Panc1 (cell line): ENCODE measurements at places on chromosomes 4 and X. TPM values are rescaled to one million over a fixed set of nuclear protein-coding genes. Genes with fewer than 3 reads are reported as not detected.
A peak's percentile ranks its signal among the peaks of the same experiment; 100 is the strongest.

DNA sequence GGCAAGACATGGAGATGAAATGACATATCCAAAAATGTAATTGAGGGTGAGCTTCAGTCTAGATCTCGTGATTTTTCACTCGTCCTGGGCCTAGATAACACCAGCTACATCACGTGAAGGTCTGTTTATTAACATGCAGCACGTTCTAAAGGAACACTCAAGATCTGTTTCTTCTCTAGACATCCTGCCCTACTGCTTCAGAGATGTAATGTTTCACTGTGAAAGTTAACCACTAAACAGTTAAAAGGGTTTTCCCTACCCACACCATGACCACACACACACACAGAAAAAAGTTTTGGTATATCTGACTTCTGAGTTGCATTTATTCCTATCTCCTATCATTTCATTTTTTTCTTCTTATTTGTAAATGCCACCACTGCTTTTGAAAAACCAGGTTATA, 52.3 kb upstream of the SMIM31 start:
- no peaks in the 10 kb centered on the region for H3K4me1 ChIP-seq
- no peak for DNase-seq
- H3K27ac ChIP-seq = no peak overlapping the region
- H3K36me3 ChIP-seq = no peaks in the 10 kb centered on the region

- H3K27me3 ChIP-seq = no peaks in the 10 kb centered on the region
- no peaks in the 10 kb centered on the region for H3K36me3 ChIP-seq
- no peak for DNase-seq
- H3K4me3 ChIP-seq = no peak within 1 kb of the TSS
- H3K27ac ChIP-seq = no peak within 1 kb of the TSS
- no peaks in the 10 kb centered on the region for H3K4me1 ChIP-seq
Measured at GRCh38 chr4:77605210-77605902, at the start of gene CXCL13. CXCL13 (plus strand) TSS chr4:77605820; CDS start chr4:77605866, 46 bp downstream.

Gene NR3C2
- total RNA-seq = 0.26 TPM

GRCh38 chr4:145216535-145216934, 36.1 kb upstream of the OTUD4 start:
- no peak overlapping the region for H3K27ac ChIP-seq
- no peaks in the 10 kb centered on the region for H3K4me1 ChIP-seq
- no peaks in the 10 kb centered on the region for H3K27me3 ChIP-seq
- H3K36me3 ChIP-seq = no peaks in the 10 kb centered on the region
- peak; percentile 15 for DNase-seq
- H3K4me3 ChIP-seq = no peak overlapping the region

DNA sequence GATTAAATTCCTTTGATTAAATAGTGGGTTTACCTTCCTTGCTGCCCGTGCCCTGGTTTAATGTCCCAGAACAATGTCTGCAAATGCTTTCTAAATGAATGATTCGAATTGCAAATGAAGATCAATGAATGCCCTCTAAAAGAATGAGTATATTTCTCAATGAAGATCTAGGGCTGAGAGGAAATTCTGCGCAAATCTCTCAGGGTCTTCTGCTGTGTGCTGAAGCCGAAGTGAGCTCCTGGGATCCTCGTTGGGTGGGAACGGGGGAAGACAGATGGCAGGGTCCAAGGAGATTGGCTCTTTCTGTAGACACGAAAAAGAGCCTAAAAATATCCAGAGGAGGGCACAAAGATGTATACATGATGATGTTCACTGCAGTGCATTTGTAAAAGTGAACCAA, 224.8 kb downstream of the STIM2 start:
- no peak overlapping the region for H3K27ac ChIP-seq
- H3K27me3 ChIP-seq = peaks cover 7% of the 10 kb centered on the region
- DNase-seq = no peak
- no peaks in the 10 kb centered on the region for H3K4me1 ChIP-seq
- no peak overlapping the region for H3K4me3 ChIP-seq

GRCh38 chrX:40104630-40104984, 6.8 kb upstream of the BCOR start:
- no peaks in the 10 kb centered on the region for H3K27me3 ChIP-seq
- H3K4me1 ChIP-seq = peaks cover 23% of the 10 kb centered on the region
- peak overlapping the region; percentile 43 for H3K4me3 ChIP-seq
- no peaks in the 10 kb centered on the region for H3K36me3 ChIP-seq
- DNase-seq = no peak
- peak overlapping the region; percentile 61 for H3K27ac ChIP-seq

- peak overlapping the region; percentile 15; the same call in 1 of the 2 replicates for H3K4me3 ChIP-seq
- H3K27ac ChIP-seq = peak overlapping the region; percentile 73
- peaks cover 4% of the 10 kb centered on the region for H3K4me1 ChIP-seq
- peak; percentile 43 for DNase-seq
- no peaks in the 10 kb centered on the region for H3K36me3 ChIP-seq
Measured at GRCh38 chr4:38318737-38319455, 345.1 kb upstream of the KLF3 start.

Gene NRK
- 0.03 TPM for total RNA-seq

GRCh38 chr4:174460684-174461083, 61.6 kb downstream of the HPGD start:
- H3K4me3 ChIP-seq = no peak overlapping the region
- no peaks in the 10 kb centered on the region for H3K27me3 ChIP-seq
- H3K4me1 ChIP-seq = no peaks in the 10 kb centered on the region
- H3K36me3 ChIP-seq = no peaks in the 10 kb centered on the region

Gene CETN2
- 63.3 TPM for total RNA-seq

DNA sequence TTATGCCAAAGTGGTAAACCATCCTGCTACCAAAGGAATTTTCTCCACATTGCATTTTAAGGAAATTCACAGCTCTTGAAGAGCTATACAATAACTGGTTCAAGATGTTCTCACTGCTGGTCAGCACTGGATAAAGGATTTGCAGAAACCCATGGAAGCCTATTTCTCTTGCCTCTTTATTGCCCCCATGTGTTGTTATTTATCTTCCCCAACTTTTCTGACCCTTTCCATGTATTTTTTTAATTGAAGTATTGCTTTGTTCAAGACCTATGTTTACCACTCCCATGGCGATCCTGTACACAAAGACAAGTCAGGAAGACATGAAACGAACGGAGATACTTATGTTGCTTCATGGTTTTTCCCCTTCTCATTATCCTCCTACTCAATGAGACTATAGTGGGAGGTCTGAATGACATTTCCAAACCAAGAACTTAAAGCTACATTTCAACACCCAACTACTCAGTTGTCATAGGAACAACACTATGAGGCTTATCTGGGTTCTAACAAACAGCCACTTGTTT, 566.4 kb upstream of the DIPK2B start:
- H3K27me3 ChIP-seq = no peaks in the 10 kb centered on the region
- H3K27ac ChIP-seq = peak overlapping the region; percentile 74
- peak overlapping the region; percentile 54 for H3K4me3 ChIP-seq
- no peak for DNase-seq
- peaks cover 30% of the 10 kb centered on the region for H3K4me1 ChIP-seq

DNA sequence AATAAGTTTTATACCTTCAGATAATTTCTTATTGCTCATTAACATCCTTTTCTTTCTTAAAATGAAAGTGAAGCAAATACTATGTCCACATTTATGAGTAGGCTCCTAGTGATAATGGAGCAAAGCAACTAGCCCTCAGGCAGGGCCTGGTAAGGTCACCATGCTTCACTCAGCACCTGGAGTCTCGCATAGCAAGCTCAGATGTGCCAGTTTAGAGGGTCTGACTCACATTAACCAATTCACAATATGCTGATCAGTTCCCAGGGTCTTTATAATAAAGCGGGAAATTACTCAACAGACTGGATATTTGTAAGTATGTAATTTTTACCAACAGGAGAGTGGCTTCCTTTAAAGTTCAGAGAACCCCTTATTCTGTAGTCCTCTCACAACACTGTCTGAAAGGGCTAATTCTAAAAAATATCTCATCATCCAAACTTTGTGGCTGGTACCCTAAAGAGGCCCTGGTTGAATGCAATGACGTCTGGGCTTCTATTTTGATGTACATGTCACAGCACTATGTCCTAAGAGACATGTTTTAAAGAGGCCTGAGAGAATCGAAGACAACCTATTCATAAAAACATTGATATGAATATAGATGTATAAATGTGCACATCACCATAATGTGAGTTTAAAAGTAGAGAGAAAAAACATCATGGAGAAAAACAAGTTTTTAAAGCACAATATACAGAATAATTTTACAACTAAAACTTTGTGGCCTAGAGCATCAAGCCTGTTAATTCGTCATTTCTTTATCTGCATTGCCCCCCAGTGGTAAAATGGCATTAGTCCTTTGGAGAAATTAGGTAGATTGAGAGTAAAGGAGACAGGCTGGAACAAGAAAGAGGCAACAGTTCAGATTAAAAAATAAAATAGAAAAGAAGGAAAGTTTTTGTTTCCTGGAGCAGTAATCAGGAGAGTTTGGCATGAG, 44.3 kb downstream of the IL21 start:
- no peak overlapping the region for H3K27ac ChIP-seq
- no peaks in the 10 kb centered on the region for H3K27me3 ChIP-seq
- no peaks in the 10 kb centered on the region for H3K36me3 ChIP-seq
- no peaks in the 10 kb centered on the region for H3K4me1 ChIP-seq

Gene GC
- total RNA-seq = 0.31 TPM

GRCh38 chrX:127128282-127128681, 308.8 kb downstream of the PRR32 start:
- no peak overlapping the region for H3K4me3 ChIP-seq
- H3K27me3 ChIP-seq = no peaks in the 10 kb centered on the region
- no peak for DNase-seq
- H3K36me3 ChIP-seq = no peaks in the 10 kb centered on the region

DNA sequence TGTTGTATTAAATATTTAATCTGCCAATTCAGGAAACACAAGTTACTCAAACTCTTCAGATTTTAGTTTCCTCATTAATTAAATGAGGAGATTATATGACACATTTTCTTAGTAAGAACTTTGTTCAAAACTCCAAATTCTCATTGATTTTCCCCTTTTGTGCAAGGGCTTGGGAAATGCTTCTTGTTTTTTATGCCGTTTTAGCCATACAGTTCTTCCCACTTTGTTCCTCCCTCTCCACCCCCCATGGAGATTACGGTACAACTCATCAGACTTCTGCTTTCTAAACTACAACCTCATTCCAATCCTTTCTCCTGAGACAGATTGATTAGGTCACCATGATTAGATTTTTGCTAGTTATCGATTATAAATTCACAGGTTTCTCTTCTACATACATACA, 10.9 kb upstream of the BBS7 start:
- DNase-seq = no peak
- no peaks in the 10 kb centered on the region; the same call in 1 of the 2 replicates for H3K36me3 ChIP-seq
- no peak overlapping the region for H3K4me3 ChIP-seq
- peaks cover 3% of the 10 kb centered on the region; the same call in 1 of the 2 replicates for H3K27me3 ChIP-seq
- H3K4me1 ChIP-seq = no peaks in the 10 kb centered on the region

Gene UGT2B17
- total RNA-seq = not detected

- no peaks in the 10 kb centered on the region for H3K4me1 ChIP-seq
- no peak overlapping the region for H3K27ac ChIP-seq
- no peak overlapping the region for H3K4me3 ChIP-seq
- H3K27me3 ChIP-seq = no peaks in the 10 kb centered on the region
- no peaks in the 10 kb centered on the region for H3K36me3 ChIP-seq
Measured at GRCh38 chr4:88134536-88135355, 23.7 kb downstream of the ABCG2 start.

GRCh38 chr4:53459548-53459947, 82.1 kb downstream of the FIP1L1 start:
- no peaks in the 10 kb centered on the region for H3K27me3 ChIP-seq
- H3K4me1 ChIP-seq = no peaks in the 10 kb centered on the region
- no peak overlapping the region for H3K27ac ChIP-seq
- H3K36me3 ChIP-seq = peaks cover 2% of the 10 kb centered on the region; the same call in 1 of the 2 replicates
- H3K4me3 ChIP-seq = no peak overlapping the region

Gene PAGE4
- not detected for total RNA-seq

DNA sequence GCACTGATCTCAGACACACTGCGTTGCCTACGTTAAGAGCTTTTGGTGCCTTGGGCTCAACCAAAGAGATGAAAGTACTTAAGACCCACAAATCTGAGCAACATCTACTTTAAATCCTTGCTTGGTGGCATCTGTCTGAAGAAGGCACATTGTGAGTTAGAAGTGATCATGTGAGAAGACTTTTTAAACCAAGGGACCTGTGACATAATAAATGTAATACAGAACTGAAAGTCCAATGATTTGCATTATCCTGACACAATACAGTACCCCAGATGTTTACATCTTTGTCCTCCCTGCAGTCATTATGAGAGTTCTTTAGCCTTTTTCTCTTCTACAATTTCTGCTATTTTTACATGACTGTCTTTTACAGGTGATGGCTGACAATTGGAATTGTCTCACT, 96.7 kb upstream of the FTHL17 start:
- H3K4me1 ChIP-seq = no peaks in the 10 kb centered on the region
- no peak overlapping the region for H3K27ac ChIP-seq
- no peaks in the 10 kb centered on the region for H3K36me3 ChIP-seq
- no peaks in the 10 kb centered on the region for H3K27me3 ChIP-seq
- no peak for DNase-seq

DNA sequence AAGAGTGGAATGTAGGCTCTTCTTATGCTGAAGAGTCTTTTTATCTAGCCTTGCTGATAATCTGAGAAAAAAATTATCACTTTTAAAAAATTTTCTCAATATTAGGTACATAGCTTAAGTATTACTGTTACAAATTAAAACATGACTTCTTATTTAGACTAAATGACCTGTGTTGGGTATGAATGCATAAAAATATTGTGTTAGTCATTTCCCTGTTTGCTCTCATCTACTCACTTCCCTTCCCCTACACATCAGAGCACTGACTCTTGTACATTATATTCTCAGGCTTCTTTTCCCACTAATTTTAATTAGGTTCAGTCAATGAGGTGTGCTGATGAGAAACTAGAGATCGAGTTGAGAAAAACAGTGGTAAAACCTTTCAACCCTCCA, 881.0 kb downstream of the PCDH18 start:
- H3K36me3 ChIP-seq = no peaks in the 10 kb centered on the region
- no peaks in the 10 kb centered on the region for H3K4me1 ChIP-seq
- DNase-seq = no peak

Gene CYSLTR1
- not detected for total RNA-seq

GRCh38 chr4:182510836-182511235, 267.6 kb downstream of the TENM3 start:
- H3K36me3 ChIP-seq = no peaks in the 10 kb centered on the region
- no peak overlapping the region for H3K4me3 ChIP-seq
- DNase-seq = no peak
- H3K27ac ChIP-seq = no peak overlapping the region
- no peaks in the 10 kb centered on the region for H3K4me1 ChIP-seq
- no peaks in the 10 kb centered on the region for H3K27me3 ChIP-seq

DNA sequence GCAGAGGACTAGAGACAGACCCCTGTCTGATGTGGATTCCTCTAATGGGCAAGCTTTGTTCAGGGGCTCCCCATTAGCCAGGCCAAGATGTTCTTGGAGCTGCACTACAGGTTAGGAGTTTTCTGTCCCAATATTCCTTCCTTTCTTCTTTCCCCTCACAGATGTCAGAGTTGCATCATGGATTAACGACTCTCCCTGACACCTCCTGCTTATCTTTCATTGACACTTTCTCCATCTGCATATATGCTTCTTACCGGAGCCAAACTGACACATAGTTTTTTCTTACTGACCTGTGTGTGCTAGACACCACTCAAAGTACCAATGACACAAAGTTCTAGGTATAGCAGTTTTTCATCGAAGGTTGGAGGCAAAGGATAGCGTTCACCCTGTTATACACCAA, 228.6 kb upstream of the HCCS start:
- H3K4me1 ChIP-seq = no peaks in the 10 kb centered on the region
- no peaks in the 10 kb centered on the region for H3K36me3 ChIP-seq
- no peaks in the 10 kb centered on the region for H3K27me3 ChIP-seq

- no peak for DNase-seq
- H3K4me3 ChIP-seq = no peak overlapping the region
- H3K4me1 ChIP-seq = no peaks in the 10 kb centered on the region
Measured at GRCh38 chr4:89674876-89675459, 162.0 kb downstream of the SNCA start.

Gene SPANXB1
- total RNA-seq = not detected

GRCh38 chr4:27121830-27122229, 261.2 kb downstream of the STIM2 start:
- no peak for DNase-seq
- no peaks in the 10 kb centered on the region for H3K27me3 ChIP-seq
- no peaks in the 10 kb centered on the region for H3K4me1 ChIP-seq
- no peak overlapping the region for H3K4me3 ChIP-seq
- H3K27ac ChIP-seq = no peak overlapping the region
